ENCODE measurements at places on chromosomes 1 and 21.

GRCh38 chr1:72283307-72284083 lies 1.2 kb upstream of the NEGR1 start:
- DNase-seq: peak; percentile 69

- DNase-seq: peak; percentile 43
These were observed 58.9 kb upstream of the GNG4 start for GRCh38 chr1:235708390-235708962.

- peak; percentile 76 for DNase-seq
These were observed 16.3 kb downstream of the PDZK1 start for GRCh38 chr1:145690587-145691558.

DNA sequence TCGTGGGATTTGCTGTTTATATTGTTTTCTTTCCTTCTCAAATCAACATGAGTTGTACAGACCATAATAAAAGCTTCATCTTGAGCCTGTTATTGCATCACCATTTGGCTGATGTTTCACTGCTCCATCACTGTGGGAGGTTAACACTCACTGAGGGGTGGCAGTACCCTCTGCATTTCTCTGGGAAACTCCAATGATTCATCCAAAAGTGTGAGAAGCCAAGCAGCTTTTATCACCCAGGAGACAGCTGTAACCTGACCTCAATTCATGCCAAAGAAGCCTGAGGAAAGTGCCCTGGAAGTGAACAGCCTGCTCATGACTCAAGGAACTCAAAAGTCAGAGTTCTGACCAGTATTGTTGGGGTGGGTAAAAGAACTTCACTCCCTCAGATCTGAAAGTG lies 84.1 kb downstream of the GPR88 start:
- DNase-seq: peak; percentile 98

- no peak for DNase-seq
These were observed 43.0 kb downstream of the CRB1 start for GRCh38 chr1:197311081-197311480.

DNA sequence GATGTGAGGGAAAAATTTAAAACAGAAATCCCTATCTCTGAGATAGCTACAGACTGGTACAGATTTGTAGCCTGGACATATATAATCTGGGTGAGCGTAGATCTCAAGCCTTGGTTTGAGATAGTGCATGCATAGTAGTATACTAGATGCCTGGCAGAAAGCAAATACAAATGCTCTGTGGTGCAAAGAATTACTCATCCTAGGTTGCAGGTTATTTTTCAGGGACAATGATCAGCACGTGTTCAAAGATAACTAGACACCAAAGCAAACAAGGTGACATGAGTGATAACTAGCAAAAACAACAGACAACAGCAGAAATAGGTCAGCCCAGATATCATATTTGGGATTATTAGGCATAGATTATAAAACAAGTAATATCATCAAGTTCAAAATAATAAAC lies 292.5 kb downstream of the HLX start:
- no peak for DNase-seq

GRCh38 chr21:33434770-33435360 lies 31.7 kb downstream of the IFNGR2 start:
- DNase-seq: peak; percentile 90

- peak; percentile 43 for DNase-seq
These were observed 176.4 kb downstream of the ETS2 start for GRCh38 chr21:38982096-38982495.

DNA sequence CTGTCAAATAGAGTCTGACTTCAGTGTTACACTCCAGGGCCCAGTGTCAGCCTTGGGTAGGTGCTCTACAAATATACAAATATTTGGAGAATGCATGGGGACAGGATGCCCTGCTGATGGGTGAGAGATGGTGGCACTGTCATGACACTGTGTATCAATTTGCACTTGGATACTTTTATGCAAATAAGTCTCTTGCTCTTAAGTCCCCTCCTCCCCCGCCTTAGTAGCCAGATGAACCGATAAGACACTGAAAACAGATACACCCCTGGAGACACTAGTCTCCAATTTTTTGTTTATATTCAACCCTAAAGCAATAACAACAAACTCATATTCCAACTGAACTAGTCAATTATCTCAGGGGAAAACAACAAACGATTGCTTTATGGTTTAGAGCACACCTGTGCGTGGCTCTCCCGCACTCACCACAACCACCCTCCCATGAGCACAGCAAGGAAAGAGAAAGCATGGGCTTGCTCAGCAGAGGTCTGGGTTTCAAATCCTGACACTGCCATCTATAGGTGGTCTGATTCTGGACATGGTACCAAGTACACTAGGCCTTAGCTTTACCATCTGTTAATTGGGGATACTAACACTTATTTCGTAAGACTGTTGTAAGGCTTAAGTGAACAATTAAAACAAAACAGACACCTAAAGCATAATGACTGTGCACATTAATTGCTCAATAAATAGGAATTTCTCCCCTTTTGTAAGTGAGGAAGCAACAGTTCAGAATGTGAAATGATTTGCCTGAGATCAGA lies 50.3 kb downstream of the HIVEP3 start:
- DNase-seq: no peak

DNA sequence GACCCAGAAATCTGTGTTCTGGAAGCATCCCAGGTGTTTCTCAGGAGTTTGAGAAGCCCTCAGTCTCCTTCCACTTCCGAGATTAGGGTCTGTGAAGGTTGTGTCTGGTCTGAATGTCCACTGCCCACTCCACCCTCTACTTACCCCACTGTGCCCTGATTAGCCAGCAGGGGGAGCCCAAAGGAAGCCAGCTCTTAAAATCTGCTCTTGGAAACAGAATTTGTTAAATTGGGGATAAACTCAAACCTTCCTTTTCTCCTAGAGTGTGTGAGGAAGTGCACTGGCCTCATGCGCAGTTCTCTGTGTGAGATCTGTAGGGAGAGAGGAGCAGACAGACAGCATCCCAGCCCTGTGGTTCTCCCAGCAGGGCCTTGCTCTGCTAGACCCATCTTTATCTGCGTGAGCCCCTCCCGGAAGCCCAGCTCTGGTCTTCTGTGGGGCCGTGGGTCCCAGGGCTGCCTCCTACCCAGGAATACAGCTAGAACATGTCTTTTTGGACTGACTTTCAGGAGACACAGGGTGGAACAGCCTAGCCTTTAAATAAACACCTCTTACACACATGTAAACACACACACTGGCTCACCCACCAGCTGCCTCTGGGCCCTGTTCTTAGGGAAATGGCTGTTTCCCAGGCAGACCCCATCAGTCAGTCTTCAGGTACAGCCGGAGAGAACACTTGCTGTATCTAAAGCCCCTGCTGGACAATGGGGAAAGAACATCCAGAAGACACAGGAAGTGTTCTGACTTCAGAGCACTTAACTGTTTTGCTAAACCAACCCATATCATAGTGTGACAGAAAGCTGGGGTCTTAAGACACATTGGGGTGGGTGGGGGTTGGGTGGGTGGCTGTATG lies 52.2 kb downstream of the SMYD2 start:
- DNase-seq: peak; percentile 26

GRCh38 chr1:151131701-151132334 lies 14.6 kb downstream of the SEMA6C start:
- DNase-seq: no peak

DNA sequence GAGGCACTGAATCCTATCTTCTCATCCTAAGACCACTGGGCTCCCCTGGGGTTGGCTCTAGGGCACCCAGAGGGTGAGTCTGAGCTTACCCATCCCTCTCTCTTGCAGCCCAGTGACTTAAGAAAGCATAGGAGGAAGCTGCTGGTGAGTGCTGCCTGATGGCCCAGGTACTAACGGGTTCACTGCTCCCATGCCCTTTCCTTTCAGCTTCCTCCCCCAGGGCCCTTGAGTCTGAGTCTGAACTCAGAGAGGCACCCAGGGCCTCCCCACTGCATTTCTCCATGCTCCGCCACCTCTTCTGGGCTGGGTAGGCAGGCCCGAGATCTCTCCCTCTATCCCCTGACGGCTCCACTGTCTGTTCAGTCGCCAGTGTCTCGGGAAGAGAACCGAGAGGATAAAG lies 29.7 kb downstream of the PPFIA4 start:
- DNase-seq: no peak

GRCh38 chr1:40248412-40248811 lies 675 bp downstream of the TMCO2 start:
- DNase-seq: peak; percentile 48

DNA sequence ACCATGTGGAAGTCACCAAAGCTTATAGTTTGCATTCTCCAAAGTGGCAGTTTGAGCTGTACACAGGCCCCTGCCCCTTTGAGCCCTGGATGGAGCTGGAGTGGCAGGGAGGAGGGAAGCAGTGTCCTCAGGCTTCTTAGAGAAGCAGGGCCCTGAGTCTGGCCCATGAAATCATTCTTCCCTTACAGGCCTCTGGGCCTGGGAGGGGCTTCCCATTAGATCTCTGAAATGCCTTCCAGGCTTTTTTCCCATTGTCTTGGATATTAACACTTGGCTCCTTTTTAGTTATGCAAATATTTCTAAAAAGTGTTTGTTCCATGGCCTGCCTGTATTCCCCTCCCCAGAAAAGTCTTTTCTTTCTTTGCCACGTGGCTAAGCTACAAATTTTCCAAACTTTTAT lies 10.0 kb upstream of the TRIM67 start:
- DNase-seq: no peak

DNA sequence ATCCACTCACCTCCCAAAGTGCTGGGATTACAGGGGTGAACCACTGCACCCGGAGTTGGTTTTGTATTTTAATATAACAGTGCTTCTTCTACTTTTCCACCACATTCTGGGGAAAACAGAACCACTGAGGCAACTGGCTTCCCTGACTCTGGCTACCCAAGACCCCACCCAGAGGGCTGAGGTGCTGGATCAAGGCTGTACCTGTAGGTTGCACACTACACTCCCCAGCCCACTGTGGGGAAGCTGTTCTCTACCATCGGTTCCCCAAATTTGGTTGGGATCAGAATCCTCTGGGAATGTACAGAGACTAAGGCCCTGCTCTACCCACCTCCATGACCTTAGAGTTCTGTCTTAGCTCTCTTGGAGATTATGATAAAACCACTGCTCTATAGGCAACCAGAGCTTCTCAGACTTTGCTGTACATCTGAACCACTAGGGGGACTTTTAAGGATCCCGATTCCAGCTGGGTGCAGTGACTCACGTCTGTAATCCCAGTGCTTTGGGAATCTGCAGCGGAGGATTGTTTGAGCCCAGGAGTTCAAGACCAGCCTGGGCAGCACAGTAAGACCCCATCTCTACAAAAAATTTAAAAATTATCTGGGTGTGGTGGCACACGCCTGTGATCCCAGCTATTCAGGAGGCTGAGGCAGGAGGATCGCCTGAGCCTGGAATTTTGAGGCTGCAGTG lies 51.6 kb downstream of the GNG4 start:
- peak; percentile 12 for DNase-seq

DNA sequence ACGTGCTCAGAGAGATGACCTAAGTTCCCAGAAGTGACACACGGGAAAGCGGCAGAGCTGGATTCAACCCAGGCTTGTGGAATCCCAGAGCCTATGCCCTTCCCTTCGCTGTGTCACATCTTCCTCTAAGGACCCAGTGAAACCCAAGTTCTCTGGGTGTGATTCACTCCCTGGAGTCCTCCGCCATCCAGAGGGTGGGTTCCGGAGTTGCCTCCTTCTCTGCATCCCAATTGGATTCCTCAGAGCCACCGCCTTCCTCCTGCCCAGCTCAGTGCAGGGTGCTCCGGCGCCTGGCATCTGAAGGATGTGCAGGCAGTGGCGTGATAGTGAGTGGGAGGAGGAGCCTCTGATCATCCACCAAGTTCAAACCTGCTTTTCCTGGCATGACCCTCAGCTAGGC lies 20.7 kb upstream of the RCC2 start:
- DNase-seq: no peak

GRCh38 chr1:44035726-44036408 lies 4.6 kb upstream of the SLC6A9 start:
- DNase-seq: no peak

GRCh38 chr1:154813846-154814505 lies 56.1 kb downstream of the KCNN3 start:
- DNase-seq: no peak

GRCh38 chr1:58783090-58783992 lies 506 bp downstream of the JUN start:
- DNase-seq: peak; percentile 36

DNA sequence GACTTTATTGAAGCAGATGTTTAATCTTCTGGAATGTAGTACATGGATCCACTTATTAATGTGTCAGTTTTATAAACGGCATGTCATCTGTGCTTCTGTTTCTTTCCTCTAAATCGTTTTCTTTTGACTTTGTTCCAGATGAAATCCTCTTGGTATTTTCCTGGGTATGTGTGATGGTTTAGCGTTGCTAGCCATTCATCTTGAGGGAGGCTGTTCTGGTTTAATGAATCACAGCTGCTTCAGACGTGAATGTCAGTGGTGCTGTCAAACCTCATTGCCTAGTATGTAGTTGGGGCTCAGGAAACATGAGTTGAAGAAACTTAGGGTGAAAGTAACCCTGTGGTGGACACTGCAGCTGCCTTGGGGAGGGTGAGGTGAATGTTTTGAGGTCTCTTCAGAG lies 33.2 kb downstream of the KCNK1 start:
- peak; percentile 17 for DNase-seq

GRCh38 chr1:66535853-66536252 lies 1.9 kb downstream of the SGIP1 start:
- DNase-seq: no peak

GRCh38 chr1:4178501-4179113 lies 278.5 kb upstream of the C1orf174 start:
- DNase-seq: no peak

GRCh38 chr1:216910081-216910840 lies 187.0 kb upstream of the ESRRG start:
- peak; percentile 60 for DNase-seq

DNA sequence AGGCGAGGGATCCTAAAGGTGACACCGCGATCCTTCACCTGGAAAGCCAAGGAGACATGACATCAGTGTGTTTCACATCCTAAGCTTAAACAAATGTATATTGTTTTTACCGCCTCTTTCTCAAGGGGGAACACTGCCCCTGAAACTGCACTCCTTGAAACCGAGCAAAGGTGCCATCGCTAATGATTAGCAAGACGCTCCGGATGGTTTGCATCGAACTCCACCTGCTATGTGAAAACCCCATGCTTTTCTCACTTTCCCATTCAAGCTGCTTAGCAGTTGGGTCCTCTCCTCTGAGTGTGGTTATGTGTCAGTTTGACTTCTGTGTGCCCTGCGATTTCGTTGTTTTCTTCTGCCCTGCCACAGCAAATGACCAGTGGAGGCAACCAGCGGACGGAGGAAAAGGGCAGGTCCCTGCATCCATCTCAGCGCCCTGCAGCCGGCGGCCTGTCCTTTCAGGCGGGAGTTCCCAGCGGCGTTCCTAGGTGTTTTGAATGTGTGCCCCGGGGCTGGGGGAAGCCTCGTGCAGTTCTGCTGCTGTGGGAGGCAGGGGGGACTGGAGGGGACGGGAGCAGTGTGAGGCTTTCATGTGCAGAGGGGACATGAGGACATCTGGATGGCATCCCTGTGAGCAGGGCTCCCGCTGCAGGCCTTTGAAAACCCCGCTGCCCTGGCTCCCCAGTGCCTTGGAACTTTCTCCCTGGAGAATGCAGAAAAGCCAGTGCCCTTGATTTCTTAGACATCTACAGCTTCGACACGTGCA lies 16.1 kb downstream of the ZBTB18 start:
- no peak for DNase-seq

GRCh38 chr1:20329793-20330542 lies 39.3 kb downstream of the VWA5B1 start:
- no peak for DNase-seq

GRCh38 chr21:28791595-28792282 lies 200.9 kb downstream of the LTN1 start:
- DNase-seq: no peak
